ENCODE measurements at places on chromosomes 7 and 10. TPM values are rescaled to one million over a fixed set of nuclear protein-coding genes. Genes with fewer than 3 reads are reported as not detected.

DNA sequence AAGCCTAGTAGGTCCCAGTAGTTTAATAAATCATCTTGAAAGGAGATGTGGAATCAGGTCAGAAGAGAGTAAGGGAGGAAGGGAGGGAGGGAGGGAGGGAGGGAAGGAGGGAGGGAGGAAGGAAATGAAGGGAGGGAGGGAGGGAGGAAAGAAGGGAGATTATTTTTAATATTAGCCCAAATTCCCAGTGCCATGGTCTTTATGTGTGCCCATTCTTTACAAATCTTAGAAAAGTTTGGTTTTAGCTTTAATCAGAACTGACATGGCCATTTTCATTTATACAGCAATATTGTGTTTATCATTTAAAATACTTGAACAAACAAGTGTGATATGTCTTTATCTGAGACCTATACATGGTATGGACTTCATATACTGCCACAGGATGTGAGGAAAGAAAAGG, 86.8 kb downstream of the GAD2 start:
- no peak for DNase-seq
- H3K27me3 ChIP-seq: no peaks in the 10 kb centered on the region
- no peaks in the 10 kb centered on the region for H3K36me3 ChIP-seq

The ACBD7 gene
- total RNA-seq: 0.72 TPM

DNA sequence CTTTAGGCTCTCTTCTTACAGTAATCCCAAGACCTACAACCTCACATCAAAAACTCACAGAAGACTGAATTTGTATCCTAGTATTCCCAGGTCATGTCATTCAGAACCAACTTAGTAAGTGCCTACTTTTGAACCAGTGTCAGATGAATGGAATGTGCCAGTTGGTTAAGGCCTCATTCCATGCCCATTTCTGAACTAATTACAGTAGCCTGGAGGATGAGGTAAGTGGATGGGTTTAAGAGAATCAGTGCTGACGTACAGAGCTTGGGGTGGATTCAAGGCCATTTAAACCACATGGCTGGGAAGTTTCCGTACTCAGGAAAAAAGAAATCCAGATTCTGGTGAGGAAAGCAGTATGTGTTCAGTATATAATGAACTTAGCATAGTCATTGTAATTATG, 21.9 kb upstream of the FOXP2 start:
- H3K36me3 ChIP-seq: no peaks in the 10 kb centered on the region
- no peaks in the 10 kb centered on the region for H3K27me3 ChIP-seq
- no peaks in the 10 kb centered on the region for H3K4me1 ChIP-seq
- DNase-seq: no peak
- H3K27ac ChIP-seq: no peak overlapping the region

GRCh38 chr10:71112138-71112785, 100.1 kb upstream of the UNC5B start:
- H3K36me3 ChIP-seq: no peaks in the 10 kb centered on the region
- H3K27ac ChIP-seq: no peak overlapping the region
- H3K4me3 ChIP-seq: no peak overlapping the region
- H3K4me1 ChIP-seq: no peaks in the 10 kb centered on the region
- no peak for DNase-seq
- H3K27me3 ChIP-seq: peaks cover 6% of the 10 kb centered on the region

DNA sequence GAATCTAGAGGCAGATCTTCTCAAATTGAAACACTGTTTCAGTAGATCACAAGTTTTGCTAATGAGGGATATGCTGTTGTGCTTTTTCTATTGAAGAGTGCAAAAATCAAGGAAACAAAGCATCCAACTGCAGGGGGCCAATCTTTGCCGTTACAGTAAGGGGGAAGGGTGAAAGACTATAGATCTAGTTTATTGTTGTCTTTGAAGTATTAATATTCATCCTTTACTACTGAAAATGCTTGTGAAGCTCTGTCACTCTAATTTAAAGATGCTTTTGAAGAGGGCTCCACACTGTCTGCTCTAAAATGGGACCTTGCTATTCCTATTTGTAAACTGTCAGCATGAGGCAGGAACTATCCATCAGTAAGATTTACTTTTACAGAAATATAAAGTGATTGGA, 110.3 kb downstream of the MBL2 start:
- no peaks in the 10 kb centered on the region for H3K36me3 ChIP-seq
- H3K4me3 ChIP-seq: no peak overlapping the region
- no peaks in the 10 kb centered on the region for H3K4me1 ChIP-seq
- no peaks in the 10 kb centered on the region for H3K27me3 ChIP-seq

DNA sequence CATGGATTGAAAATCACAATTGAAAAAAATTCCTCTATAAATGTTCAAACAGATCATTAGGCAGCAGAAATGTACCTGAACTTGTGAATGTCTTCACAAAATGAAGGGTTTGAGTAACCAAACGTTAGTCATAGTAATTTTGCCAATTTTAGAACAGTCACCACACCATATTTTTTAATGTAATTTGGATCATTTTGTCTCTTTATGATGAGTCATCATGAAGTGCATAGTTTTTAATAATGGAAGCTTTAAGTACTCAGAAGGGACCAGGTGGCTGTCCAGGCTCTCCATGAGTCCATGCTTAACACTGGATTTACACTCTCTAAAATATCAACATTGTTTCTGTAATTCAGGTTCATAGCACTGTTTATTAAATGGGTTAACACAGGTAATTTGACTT, 219.2 kb downstream of the ETV1 start:
- no peak overlapping the region for H3K4me3 ChIP-seq
- H3K4me1 ChIP-seq: no peaks in the 10 kb centered on the region
- H3K27ac ChIP-seq: no peak overlapping the region
- DNase-seq: no peak

GRCh38 chr7:29605671-29606070, 42.0 kb downstream of the PRR15 start:
- H3K27ac ChIP-seq: no peak overlapping the region
- no peak for DNase-seq
- H3K4me1 ChIP-seq: no peaks in the 10 kb centered on the region
- no peak overlapping the region for H3K4me3 ChIP-seq
- H3K27me3 ChIP-seq: no peaks in the 10 kb centered on the region

GRCh38 chr7:111650456-111650999, 88.2 kb upstream of the IMMP2L start:
- peaks cover 13% of the 10 kb centered on the region for H3K27me3 ChIP-seq
- H3K36me3 ChIP-seq: no peaks in the 10 kb centered on the region
- no peak overlapping the region for H3K27ac ChIP-seq
- no peaks in the 10 kb centered on the region for H3K4me1 ChIP-seq

GRCh38 chr10:118908557-118909256, 120.8 kb upstream of the NANOS1 start:
- DNase-seq: no peak
- no peaks in the 10 kb centered on the region for H3K4me1 ChIP-seq
- H3K36me3 ChIP-seq: no peaks in the 10 kb centered on the region

The PIK3CG gene
- total RNA-seq: 3.8 TPM

The FAM237B gene
- total RNA-seq: not detected

GRCh38 chr7:130868139-130868538, 134.1 kb upstream of the KLF14 start:
- no peak overlapping the region for H3K4me3 ChIP-seq
- H3K36me3 ChIP-seq: peaks cover 73% of the 10 kb centered on the region
- H3K4me1 ChIP-seq: peaks cover 4% of the 10 kb centered on the region
- no peak overlapping the region for H3K27ac ChIP-seq
- H3K27me3 ChIP-seq: no peaks in the 10 kb centered on the region

The PCGF6 gene
- 10.6 TPM for total RNA-seq

GRCh38 chr10:100254191-100254590, 13.2 kb downstream of the CWF19L1 start:
- no peak overlapping the region for H3K4me3 ChIP-seq
- no peak for DNase-seq
- H3K27ac ChIP-seq: no peak overlapping the region
- H3K27me3 ChIP-seq: no peaks in the 10 kb centered on the region
- no peaks in the 10 kb centered on the region for H3K4me1 ChIP-seq
- H3K36me3 ChIP-seq: peaks cover 46% of the 10 kb centered on the region

DNA sequence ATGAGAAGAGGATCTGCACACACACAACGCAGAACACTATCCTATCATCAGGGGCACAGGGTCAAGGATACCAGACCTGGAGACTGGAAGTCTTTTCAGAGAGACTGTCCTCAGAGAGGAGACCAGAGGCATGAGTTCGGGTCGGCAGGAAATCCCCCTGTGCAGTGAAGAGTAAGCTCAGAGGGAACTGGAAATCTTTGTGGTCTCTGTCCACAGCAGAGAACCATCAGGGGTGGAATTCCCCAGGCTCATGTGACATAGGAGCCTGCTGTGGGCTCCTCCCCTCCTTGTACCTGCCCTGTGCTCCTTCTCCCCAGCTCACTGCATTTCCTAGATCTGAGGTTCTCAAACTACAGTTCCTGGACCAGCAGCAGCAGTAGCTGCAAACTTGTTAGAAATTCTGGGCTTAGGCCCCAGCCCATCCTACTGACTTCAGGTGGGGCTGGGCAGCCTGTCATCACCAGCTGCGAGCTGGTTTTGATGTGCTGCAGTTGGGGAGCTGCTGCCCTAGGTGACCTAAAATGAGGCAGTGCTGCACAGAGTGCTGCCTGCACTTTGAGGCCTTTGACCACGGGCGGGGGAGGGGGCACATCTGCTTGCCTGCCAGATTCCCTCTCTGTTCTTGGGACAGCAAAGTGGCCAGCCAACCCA, 2.4 kb downstream of the ZMIZ2 start:
- DNase-seq: peak; percentile 79
- H3K4me3 ChIP-seq: peak overlapping the region; percentile 82
- H3K4me1 ChIP-seq: peaks cover 45% of the 10 kb centered on the region
- peak overlapping the region; percentile 85 for H3K27ac ChIP-seq

The CISD1 gene
- 55.0 TPM for total RNA-seq

- H3K36me3 ChIP-seq: no peaks in the 10 kb centered on the region
- no peak for DNase-seq
- no peak overlapping the region for H3K4me3 ChIP-seq
- no peaks in the 10 kb centered on the region for H3K4me1 ChIP-seq
- H3K27me3 ChIP-seq: no peaks in the 10 kb centered on the region
Measured at GRCh38 chr7:91465595-91466061, 201.4 kb downstream of the FZD1 start.

DNA sequence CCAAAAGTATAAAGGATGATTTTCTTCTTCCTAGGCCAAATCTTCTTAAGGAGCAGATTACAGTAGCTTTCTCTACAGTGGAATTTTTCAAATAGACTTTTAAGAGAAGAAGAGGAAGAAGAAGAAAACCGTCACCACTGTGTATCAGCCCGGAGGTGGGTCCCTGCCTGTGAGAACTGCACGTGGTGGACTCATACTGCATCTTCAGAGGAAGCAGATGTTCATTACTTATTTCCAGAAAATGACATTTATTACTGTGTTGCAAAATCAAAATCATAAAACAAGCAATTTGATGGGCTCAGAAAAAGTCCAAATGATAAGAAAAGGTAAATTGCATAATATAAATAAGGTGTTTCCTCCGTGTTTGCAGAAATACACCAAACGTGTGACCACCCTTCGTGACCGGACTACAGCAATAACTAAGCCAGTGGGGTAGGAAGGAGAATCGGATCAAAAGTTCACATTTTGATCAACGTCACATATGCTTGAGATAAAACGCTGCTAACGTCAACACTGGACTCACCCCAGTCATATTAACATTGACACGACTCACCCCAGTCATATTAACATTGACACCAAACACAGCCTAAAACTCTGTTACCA, 179.2 kb downstream of the PTPRN2 start:
- DNase-seq: no peak
- H3K36me3 ChIP-seq: no peaks in the 10 kb centered on the region
- H3K27me3 ChIP-seq: peaks cover 3% of the 10 kb centered on the region
- no peaks in the 10 kb centered on the region for H3K4me1 ChIP-seq

DNA sequence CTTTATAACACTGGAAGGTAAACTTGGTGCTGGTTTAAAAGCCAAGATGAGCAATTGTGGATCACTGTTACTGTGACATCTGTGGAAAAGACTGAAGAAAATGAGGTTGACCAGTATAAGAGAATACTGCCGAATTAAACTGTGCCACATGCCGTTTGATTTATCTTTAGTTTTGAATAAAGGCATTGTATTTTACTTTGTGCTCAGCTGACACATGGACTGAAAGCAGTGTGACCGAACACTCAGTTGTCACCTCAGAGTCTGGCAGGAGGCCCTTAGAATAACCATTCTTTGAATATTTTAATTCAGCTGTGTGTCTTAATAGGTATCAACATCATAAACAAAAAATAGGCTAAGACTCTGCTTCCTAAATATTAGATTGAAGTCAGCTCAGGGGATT, 133.7 kb upstream of the GJD4 start:
- no peak overlapping the region for H3K27ac ChIP-seq
- no peak for DNase-seq
- peaks cover 2% of the 10 kb centered on the region for H3K36me3 ChIP-seq
- H3K4me3 ChIP-seq: no peak overlapping the region

The KLLN gene
- 0.21 TPM for total RNA-seq

GRCh38 chr10:113920875-113921274, 66.4 kb downstream of the NHLRC2 start:
- H3K4me3 ChIP-seq: no peak overlapping the region
- DNase-seq: no peak
- peaks cover 20% of the 10 kb centered on the region for H3K27me3 ChIP-seq
- no peak overlapping the region for H3K27ac ChIP-seq
- peaks cover 2% of the 10 kb centered on the region for H3K4me1 ChIP-seq

DNA sequence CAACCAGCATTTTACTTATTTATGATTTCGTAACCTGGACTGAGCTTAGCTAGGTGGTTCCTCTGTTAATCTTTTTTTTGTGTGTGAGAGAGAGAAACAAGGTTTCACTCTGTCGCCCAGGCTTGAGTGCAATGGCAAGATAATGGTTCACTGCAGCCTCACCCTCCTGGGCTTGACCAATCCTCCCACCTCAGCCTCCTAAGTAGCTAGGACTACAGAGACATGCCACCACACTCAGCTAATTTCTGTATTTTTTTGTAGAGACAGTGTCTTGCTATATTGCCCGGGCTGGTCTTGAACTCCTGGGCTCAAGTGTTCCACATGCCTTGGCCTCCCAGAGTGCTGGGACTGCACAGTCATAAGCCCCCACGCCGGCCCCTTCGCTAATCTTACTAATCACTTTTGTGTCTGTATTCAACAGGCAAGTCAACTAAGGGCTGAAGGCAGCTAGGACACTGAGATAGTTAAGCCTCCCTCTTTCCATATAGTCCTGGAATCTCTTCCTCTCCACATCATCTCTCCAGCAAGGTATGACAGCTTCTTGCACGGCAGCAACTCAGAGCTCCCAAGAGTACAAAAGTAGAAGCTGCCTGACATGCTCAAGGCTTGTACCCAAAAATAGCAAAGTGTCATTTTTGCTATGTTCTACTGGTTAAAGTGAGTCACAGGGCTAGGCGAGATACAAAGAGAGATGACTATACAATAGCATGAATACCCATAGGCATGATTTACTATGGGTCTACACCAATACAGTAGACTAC, 11.3 kb downstream of the KMT2C start:
- H3K4me1 ChIP-seq: peaks cover 71% of the 10 kb centered on the region
- no peaks in the 10 kb centered on the region for H3K27me3 ChIP-seq
- peak overlapping the region; percentile 72 for H3K27ac ChIP-seq
- peaks cover 24% of the 10 kb centered on the region for H3K36me3 ChIP-seq
- DNase-seq: peak; percentile 45

The ADAMTS14 gene
- not detected for total RNA-seq

The CNPY1 gene
- total RNA-seq: not detected

- no peaks in the 10 kb centered on the region for H3K4me1 ChIP-seq
- DNase-seq: no peak
- no peaks in the 10 kb centered on the region for H3K27me3 ChIP-seq
- H3K4me3 ChIP-seq: no peak overlapping the region
Measured at GRCh38 chr10:13978533-13979115, 352.1 kb downstream of the FRMD4A start.
